GM12878 (cell line): ENCODE measurements at places on chromosomes 3 and 15. TPM values are rescaled to one million over a fixed set of nuclear protein-coding genes. Genes with fewer than 3 reads are reported as not detected.

Gene SOX14
- not detected in 2 replicates for total RNA-seq

DNA sequence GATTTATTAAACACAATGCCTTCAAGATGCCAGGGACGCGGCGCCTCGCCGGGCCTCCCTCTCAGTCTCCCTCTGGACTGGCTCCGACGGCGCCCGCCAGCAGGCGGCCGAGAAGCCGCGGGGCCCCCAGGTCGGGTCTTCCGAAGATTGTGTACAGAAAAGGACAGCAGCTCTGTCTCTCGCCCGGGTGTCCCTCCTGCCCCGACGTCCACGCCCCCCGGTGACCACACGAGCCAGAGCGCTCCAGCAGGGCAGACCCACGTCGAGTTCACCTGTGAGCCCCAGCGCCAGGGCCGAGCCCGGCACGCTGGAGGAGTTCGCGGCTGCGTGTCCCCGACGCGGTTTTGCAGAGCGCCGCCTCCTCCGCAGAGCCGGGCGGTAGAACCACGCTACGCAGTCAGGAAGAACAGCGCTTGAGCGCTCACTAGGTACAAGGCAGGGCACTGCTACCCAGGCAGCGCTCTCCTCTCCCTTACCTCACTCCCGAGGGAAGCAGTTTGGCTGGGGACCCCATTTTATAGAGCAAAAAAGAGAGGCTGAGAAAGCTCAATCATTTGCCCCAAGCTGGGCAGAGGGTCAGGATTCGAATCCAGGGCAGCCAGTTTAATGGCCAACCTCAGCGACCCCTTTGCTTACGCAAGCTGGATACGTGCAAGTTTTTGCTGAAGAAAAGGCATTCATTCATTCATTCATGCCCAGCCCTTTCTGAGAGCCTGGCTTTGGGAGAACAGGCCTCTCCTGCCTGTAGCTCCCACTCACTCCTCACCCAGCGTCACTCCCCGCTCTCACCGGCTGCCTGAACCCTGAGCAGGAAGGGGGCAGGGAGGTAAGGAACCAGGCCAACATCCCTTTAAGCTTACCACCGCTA lies 3.0 kb upstream of the TLE3 start:
- DNase-seq = no peak

Gene VPS18
- total RNA-seq = 19.8 and 20.3 TPM in 2 replicates

GRCh38 chr3:98875535-98875934 lies 26.0 kb downstream of the DCBLD2 start:
- DNase-seq = no peak

- no peak for DNase-seq
Observed at GRCh38 chr3:58833491-58833890, 166.9 kb upstream of the FAM3D start.

DNA sequence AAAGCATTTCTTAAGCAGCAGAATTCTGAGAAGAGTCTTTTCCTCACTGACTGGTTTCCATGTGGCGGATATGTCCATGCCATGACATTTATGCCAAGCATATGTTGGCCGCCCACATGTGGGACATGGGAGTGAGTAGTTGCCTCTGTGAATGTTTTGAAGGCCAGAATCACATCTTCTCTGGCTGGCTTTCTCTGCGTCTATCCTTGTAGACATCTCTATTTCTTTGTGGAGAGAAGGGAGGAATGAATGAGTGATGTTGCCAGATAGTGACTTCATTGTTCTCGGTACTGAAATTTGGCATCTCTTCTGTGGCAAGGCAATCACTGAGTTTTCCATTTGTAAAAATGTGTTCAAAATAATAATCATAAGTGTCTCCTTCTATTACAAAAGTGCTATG lies 316.0 kb downstream of the CLSTN2 start:
- no peak for DNase-seq

- DNase-seq = no peak
Observed at GRCh38 chr3:58324391-58325390, 8.0 kb upstream of the PXK start.

- DNase-seq = no peak
Observed at GRCh38 chr3:72554689-72555088, 293.6 kb downstream of the SHQ1 start.

- no peak for DNase-seq
Observed at GRCh38 chr3:114221165-114221880, 16.1 kb downstream of the ZNF80 start.

Gene UBA7
- total RNA-seq = 108 and 116 TPM in 2 replicates

GRCh38 chr3:20404741-20405100 lies 218.7 kb upstream of the SGO1 start:
- DNase-seq = no peak

- no peak for DNase-seq
Observed at GRCh38 chr3:134309987-134310700, 59.5 kb upstream of the RYK start.

GRCh38 chr3:113035387-113035982 lies 44.7 kb downstream of the GTPBP8 start:
- DNase-seq = no peak

- DNase-seq = no peak
Observed at GRCh38 chr3:161221806-161222600, 892 bp downstream of the NMD3 start.

DNA sequence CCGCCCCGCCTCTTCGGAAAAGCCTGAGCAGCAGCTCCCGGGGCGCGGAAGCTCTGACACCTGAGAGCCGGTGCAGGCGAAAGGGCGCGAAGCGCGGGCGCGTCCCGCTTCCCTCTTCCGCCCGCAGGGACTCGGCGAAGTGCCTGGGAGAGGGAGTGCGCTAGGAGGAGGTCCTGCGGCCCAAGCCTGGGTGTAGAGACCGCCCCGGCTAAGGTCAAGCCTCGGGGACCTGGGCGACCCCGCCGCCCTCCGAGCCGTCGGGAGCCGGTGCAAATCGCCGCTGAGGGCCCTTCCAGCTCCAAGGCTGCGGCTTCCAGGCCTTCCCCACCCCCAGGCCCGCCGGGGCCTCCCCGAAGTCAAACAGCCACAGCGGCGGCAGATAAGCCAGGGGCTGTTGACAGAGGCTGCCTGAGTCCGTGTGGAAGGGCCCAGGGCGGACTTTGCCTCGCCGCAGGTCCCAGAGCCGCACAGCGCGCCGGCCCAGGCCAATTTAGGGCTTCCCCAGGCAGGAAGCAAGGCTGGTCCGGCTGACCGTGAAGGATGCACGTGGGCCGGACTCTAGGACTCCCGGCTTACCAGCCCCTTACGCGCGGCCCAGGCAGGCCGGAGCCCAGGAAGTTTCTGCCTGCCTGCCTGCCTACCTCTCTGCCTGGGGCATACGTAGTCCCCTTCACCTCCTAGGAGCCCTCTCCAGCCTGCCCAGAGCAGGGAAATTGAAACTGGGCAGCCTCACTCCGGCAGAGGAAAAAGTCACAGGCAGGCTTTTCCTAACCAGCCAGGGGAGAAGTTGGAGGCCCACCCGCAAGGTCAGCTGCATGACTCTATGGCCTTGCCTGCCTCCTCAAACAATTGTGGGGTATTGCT lies 2.3 kb downstream of the ITPKA start:
- DNase-seq = no peak

DNA sequence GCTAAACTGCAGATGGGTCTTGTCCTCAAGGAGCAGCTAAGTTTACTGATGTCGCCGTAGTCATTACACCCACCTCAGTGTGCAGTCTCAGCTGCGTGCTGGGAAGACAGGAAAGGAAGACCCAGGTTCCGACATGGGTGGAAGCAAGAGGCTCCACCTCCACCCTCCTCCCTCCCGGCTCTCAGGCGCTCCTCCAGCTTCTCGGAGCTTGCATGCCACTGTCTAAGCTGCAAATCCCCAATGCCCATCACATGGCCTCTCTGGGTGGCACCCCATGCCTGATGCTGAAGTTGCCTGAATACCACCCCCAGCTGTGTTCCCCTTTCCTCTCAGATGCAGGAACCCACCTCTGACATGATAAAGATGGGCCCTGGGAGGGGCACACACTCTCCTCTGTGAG lies 58.5 kb downstream of the MGLL start:
- no peak for DNase-seq

- no peak for DNase-seq
Observed at GRCh38 chr3:45777111-45777745, 19.1 kb downstream of the SLC6A20 start.

Gene AHSG
- 0.90 and 1.2 TPM in 2 replicates for total RNA-seq

Gene VIPR1
- total RNA-seq = 0.18 and 0.29 TPM in 2 replicates

Gene STXBP5L
- total RNA-seq = not detected in 2 replicates

- DNase-seq = no peak
Observed at GRCh38 chr15:90188914-90189748, 12.0 kb upstream of the SEMA4B start.

DNA sequence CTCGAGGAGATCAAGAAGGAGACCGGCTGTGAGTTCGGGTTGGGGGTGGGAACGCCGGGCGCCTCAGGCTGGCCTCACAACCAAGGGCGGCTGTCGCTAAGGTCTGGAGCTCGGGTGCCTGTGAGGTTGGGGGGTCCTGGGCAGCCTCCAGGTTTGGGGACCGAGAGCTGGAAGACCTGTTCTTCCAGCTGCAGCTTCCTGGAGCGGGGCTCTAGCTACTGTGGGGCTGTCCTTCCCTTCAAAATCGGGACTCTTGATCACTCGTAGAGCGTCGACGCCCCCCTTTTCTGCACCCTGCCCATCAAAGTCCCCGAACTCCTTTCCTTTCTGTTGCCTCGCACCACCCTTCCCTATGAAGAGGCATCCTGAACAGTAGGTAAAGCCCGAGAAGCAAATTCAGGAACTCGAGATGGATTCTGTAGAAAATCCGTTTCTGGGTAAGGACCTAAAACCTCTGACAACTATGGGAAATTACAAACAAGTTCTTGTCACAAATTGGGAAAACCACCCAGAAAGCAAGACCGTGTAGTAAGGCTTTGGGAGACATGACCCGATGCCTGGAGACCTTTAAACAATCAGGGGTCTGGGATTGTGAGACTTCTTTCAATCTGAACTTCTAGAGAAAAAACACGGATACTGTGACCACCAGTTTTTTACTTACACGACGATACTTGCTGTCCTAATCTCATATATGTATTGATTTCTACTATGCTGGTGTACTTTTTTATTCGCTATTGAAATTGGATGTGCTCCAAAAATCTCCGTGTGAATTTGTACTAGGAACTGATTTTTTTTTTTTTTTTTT lies 556 bp downstream of the CHP1 start:
- DNase-seq = no peak

DNA sequence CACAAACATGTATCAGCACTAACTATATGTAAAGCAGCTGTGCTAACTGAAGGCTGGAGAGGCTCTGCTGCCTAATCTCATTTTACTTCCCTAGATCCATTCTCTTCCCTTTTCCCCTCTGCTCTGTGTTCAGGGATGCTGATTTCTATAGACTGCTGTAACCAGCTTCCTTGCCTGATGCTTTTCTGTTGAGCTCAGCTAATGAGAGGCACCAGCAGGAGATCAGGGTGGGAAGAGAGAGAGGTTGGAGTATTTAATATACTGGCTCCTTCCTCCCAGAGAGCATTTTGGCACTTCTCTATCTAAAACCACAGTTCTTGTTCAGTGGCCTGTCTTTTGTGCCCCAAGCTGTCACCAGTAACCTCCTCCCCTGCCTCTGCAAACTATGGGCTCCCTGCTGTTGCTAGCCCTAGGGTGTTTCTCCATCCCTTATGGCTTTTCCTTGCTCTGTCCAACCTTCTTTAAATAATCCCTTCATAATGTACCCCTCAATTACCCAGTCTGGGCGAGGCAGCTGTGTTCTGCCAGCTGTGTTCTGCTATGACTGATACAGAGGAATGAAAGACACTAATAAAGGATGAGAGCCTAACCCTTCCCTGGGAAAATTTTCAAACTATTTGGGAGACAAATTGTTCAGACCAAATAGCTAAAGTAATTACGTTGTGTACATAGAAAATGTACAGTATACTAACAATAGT lies 69.5 kb downstream of the CADPS start:
- no peak for DNase-seq

DNA sequence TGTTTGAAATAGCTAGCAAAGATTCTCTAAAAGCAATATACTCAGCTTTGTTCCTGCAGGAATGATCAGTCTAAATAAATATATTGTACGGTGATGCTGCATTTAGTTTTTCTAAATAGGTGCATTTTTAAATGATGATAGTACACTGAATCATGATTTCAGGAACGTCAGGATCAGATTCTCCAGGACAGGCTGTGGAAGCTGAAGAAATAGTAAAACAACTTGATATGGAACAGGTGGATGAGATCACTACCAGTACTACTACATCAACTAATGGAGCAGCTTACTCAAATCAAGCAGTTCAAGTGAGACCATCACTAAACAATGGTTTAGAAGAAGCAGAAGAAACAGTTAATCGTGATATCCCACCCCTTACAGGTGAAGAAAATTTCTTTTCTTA lies 46.3 kb upstream of the EIF3J start:
- no peak for DNase-seq

DNA sequence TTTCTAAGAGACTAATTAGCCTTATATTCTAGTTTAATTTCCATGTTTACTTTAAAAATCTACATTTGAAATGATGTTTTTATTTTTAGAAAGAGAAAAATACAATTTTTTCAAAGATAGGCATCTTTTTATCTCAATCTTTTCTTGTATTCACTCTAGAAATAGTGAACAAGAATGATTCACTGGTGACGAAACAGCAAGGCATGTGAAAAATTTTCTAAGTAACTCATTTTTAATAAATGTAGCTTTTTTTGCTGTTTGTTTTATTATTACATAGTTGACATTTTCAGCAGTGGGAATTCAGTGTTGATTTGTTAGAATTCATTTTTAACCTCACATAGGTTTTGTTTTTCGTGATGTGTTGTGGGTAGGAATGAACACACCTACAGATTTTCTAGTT lies 1226.4 kb downstream of the NSUN3 start:
- no peak for DNase-seq

GRCh38 chr15:86676002-86676401 lies 596.3 kb downstream of the AGBL1 start:
- no peak for DNase-seq

Gene DCUN1D1
- 45.9 and 48.2 TPM in 2 replicates for total RNA-seq

DNA sequence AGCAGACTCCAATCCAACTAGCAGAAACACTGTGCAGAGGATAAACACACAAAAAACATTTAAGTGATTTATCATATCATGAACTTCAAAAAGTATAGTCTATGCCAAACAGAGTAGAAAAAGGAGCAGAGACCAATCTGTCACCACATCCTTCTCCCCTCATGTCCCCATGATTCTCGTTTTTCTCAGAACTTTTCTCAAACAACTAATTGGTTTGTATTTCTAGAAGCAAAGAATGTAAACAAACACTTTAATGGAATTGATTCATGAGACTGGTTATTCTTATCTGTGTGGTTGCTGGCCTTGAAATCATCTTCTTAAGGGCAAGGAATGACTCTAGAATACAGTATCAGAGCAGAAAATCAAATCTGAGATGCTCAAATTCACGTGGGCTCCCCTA lies 294.2 kb upstream of the THBS1 start:
- DNase-seq = no peak

GRCh38 chr3:11088831-11089230 lies 65.5 kb upstream of the HRH1 start:
- DNase-seq = no peak
